Stimulated activated CD8-positive, alpha-beta memory T cell treated with anti-CD3 and anti-CD28 coated beads, Interleukin-7, amount 100 ng/mL, for 48 hours (primary cell): ENCODE measurements at places on chromosomes 11 and 22.

GRCh38 chr11:2574043-2574552, 125.7 kb downstream of the KCNQ1OT1 start:
- DNase-seq: no peak

GRCh38 chr11:93655047-93655446, 6.4 kb upstream of the CEP295 start:
- DNase-seq: no peak

GRCh38 chr22:45426387-45426786, 12.9 kb downstream of the RIBC2 start:
- no peak for DNase-seq

- DNase-seq: no peak
These were observed 14.6 kb upstream of the P2RY6 start for GRCh38 chr11:73257342-73258103.

DNA sequence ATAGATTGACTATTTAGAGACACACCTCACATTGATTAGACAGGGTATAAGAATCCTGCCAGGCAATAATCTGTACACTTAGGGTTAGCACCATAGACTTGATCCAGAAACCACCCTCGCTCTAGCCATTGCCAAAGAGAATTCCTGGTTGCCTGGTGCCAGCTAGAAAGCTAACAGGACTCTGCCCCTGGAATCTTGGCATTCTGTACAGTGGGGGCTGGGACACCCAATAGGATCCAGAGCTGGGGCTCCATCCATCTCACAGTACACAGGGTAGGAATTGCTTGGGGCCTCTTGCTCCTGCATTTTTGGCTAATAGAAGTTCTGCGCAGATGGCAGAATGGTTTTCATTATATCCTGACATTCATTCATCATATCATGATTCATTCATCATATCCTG, 3.0 kb upstream of the APLNR start:
- no peak for DNase-seq

GRCh38 chr11:110337570-110338193, 41.3 kb upstream of the RDX start:
- DNase-seq: no peak

DNA sequence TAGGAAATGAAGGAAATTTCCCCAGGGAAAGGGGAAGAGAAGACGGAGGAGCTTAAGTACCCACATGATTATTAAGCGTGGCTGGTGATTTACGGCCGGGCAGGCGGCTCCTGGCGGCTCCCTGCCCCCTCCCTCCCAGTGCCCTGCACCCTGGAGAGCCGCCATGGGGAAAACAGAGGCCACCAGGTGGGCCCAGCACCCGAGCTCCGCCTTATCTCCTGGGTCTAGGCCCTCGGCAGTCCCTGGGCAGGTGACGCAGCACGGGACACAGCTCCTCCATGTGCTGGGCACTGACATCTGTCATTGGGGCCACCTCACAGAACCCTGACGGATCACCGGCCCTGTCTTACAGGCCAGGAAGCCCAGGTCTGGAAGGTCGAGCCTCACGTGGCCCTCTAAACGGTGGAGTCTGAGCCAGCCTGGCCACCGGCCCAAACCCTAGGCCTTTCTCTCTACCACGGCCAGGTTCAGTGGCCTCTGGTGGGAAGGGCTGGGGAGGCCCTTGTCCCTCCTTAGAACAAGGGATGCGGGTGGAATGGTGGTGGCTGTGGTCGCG, 60.2 kb upstream of the PPARA start:
- DNase-seq: no peak

- DNase-seq: peak; percentile 76
These were observed at the start of gene ATF4 for GRCh38 chr22:39520226-39521105. ATF4 (plus strand) TSS chr22:39520562; CDS start chr22:39521446, 884 bp downstream.

DNA sequence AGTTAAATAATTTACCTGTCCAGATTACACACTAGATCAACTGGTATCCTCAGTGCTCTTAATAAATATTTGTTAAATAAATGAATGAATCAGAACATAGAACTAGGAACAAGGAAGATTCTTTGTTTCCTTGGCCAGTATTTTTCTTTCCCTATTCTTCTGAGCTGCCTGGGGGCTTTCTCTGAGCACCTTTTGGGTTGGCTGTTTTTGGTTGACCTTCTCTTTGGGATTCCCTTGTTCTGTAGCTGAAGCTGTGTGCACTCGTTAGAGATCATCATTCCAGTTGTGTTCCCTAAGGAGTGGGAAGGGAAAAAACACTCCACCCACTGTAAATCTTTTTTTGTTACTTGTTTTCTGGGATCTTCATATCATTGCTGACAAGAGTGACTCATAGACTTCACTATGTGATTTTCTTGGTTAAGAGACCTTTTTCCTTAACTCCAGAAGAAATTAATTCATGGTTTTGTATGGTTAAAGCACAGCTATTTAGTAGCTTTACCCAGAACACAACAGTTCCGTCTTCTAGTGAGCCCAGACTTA, 84.3 kb downstream of the STIM1 start:
- DNase-seq: no peak

DNA sequence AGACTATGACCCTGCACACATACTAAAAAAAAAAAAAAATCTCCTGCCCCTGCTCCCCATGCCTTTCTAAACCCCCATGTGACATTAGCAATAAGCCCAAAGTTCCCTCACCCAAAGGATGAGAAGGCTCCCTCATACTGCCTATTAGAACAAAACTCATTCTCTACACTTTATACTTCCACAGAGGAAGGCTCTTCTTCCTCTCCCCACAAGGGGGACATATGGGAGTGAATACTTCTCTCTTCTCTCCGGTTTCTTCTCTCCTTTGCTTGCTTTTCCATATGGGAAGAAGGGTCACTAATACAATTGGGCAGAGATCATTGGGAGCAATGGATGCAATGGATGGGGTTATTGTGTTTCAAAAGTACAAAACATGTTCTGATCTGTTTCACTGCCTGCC, 3.3 kb downstream of the OR52L1 start:
- DNase-seq: no peak

- DNase-seq: peak; percentile 56
These were observed 1.2 kb upstream of the TMEM45B start for GRCh38 chr11:129814244-129815014.

- DNase-seq: no peak
These were observed 623 bp downstream of the NDUFS8 start for GRCh38 chr11:68031144-68031464.
